ENCODE measurements at places on chromosomes 4 and X. TPM values are rescaled to one million over a fixed set of nuclear protein-coding genes. Genes with fewer than 3 reads are reported as not detected.

Gene S100G
- total RNA-seq = not detected

Gene TLR2
- total RNA-seq = 0.77 TPM

Gene CYLC1
- total RNA-seq = not detected

Gene RPA4
- total RNA-seq = 1.2 TPM

Gene FRAS1
- 1.8 TPM for total RNA-seq

Gene GLOD5
- total RNA-seq = not detected

Data from fibroblast of lung (primary cell).